Endothelial cell of umbilical vein (primary cell): ENCODE measurements at places on chromosomes 11 and 22. TPM values are rescaled to one million over a fixed set of nuclear protein-coding genes. Genes with fewer than 3 reads are reported as not detected.

The LGALS12 gene
- not detected in 2 replicates for total RNA-seq

DNA sequence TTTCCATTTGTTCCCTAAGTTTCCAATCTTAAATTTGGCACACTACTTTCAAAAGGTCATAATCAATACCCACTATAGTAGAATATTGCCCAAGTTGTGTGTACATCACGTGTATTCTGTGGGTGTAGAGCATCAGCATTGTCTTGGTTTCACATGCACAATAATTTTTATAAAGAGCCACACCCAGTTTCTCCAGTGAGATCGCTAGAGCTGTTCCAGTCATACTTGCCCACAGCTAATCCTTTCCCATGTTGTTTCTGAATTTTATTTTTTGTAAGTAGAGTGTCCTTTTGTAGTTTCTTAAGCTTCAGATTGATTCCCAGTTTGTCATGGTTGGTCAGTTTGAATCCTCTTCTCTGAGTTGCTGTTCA lies 13.7 kb downstream of the FAM118B start:
- DNase-seq = no peak

DNA sequence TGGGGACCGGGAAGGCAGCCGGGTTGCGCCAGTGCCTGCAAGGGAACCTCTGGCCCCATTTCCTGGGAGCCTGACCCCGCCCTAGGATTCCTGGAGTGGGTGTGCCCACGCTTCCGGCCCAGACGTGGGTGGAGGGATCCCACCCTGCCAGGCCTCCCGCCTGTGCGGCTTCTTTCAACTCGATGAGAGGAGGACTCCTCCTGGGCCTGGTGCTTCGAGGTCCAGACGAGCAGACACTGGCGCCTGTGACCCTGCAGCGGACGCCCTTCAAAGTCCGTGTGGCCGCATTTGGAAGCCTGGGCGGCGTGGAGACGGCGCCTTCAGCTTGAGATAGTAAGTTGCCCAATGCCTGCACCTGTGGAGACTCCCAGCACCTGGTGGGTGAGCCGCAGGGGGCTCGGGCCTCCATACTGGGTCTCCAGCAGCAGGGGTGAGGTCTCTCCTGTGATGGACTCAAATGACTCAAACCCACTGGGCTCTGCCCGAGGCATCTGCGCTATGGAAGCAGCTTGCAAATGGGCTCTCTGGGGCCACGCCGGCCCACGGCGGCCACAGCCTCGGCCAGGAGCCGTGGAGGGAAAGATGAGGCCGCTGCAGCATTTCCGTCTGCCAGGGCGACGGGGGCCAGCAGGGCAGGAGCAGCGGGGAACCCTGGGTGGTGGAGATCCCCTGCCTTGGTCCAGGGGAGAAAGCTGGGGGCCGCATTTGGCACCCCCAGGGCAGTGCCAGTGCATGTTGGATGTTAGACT lies 64.3 kb upstream of the PPARA start:
- DNase-seq = no peak

- no peak for DNase-seq
Measured at GRCh38 chr22:50696799-50697561, 24.4 kb downstream of the SHANK3 start.

- DNase-seq = no peak
Measured at GRCh38 chr22:50317178-50317577, 9.6 kb downstream of the DENND6B start.
